DND-41 (cell line): ENCODE measurements at places on chromosomes 4 and X.
A peak's percentile ranks its signal among the peaks of the same experiment; 100 is the strongest.

- peak; percentile 56 for DNase-seq
Measured at GRCh38 chr4:145234091-145234706, 53.8 kb upstream of the OTUD4 start.

- DNase-seq: no peak
Measured at GRCh38 chr4:161260819-161261218, 903.0 kb downstream of the FSTL5 start.

DNA sequence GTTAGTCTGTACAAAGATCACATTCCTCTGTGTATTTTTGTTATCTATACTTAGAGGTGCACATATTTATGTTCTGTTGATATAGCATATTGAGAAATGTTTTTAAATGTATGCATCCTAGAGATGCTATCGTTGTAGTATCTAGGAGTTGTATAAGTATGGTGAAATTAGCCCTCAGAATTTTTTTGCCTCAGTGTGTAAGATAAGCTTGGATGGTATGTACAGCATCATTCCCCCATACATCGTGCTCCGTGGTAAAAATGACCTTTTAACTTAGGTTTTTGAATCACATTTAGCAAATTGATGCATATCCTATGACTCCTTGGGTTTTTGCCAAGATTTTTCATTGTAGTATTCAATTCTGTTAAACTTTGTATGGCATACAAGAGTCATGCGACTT, 113.5 kb downstream of the RPA4 start:
- no peak for DNase-seq

DNA sequence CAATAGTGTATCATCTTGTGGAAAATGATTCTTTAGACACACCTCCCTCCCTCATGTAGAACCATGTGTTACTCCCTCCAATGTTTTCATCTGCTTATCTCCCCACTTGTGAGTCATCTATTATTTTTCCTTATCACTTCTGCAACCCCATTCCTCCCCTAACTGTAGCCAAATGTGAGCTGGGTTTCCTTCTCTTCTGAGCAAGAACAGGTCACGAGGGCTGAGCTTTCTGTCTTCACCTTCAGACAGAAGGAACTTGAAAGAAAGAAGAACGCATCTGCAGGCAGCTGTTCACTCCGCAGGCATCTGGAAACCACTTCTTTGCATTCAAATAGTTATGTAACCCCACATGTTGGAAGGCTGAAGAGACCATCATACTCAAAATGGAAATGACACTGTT, 1.8 kb downstream of the PPP1R2C start:
- DNase-seq: peak; percentile 7

GRCh38 chrX:107561468-107562215, 66.7 kb upstream of the PRPS1 start:
- no peak for DNase-seq

DNA sequence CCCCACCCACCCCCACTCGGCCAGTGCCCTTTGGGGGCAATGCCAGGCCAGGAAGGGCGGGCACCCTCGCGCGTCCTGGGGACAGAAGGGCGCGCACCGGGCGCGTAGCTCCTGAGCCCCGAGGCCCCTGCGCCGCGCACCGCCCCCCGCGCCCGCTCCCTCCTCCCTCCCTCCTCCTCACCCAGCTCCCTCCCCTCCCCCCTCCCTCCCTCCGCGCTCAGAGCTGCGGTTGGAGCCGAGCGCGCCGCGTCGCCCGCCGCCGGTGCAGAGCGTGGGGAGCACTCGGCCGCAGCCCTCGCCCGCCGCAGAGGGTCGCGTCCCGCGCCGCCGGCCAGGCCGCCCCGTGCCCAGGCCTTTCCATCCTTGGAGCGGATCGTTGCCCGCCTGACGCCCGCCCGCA, at the start of gene ATP2B3:
ATP2B3 (plus strand) TSS at position 220 of the 400 bp plus-strand sequence. CDS start 18,606 bp downstream, outside the sequence.
- no peak for DNase-seq

DNA sequence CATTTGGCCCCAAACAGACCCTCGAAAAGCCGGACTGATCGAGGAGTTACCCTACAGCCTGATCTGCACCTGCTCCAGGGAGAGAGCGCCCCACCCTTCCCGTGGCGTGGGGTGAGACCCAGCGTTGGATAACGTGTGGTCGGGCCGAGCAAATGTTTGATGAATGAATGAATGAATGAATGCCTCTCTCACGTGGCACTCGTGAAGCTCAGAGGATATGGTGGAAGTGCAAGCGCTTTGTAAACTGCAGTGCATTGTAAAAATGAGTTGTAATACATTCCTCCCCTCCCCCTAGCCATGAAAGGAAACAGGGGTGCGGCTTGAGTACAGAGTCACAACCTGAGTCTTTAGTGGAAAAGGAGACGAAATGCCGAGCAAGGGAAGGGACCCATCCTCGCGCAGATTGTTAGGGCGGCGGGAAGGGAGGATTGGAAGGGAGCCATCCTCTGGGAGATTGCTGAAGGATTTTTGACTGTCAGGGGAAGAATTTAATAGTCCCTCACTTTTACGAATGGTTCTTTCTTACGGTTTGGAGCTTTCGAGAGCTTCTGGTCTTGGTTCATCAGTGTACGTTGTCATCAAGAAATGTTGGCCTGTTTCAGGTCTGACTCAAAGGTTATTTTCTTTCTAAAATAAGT, 772 bp upstream of the FBXW7 start:
- no peak for DNase-seq

GRCh38 chr4:140641789-140642439, 73.2 kb upstream of the UCP1 start:
- no peak for DNase-seq
